ENCODE measurements at places on chromosomes 1 and 21.

DNA sequence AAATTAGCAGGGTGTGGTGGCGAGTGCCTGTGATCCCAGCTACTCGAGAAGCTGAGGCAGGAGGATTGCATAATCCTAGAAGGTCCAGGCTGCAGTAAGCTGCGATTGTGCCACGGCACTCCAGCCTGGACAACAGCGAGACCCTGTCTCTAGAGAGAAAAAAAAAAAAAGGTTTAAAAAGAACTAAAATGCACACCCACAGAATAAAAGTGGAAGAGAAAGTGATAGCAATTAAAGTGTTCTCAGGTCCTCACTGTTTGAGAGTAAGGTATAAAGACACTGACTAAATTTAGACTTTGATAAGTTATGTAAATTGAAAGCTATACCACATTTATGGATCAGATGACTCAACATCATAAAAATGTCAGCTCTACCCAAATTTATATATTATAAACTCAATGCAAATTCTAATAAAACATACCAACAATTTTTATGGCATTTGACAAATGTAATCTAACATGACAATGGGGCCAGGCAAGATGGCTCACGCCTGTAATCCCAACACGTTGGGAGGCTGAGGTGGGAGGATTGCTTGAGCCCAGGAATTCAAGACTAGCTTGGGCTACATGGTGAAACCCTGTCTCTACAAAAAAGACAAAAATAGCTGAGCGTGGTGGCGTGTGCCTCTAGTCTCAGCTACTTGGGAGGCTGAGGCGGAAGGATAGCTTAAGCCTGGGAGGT, 11.8 kb downstream of the ZBTB17 start:
- DNase-seq: no peak

DNA sequence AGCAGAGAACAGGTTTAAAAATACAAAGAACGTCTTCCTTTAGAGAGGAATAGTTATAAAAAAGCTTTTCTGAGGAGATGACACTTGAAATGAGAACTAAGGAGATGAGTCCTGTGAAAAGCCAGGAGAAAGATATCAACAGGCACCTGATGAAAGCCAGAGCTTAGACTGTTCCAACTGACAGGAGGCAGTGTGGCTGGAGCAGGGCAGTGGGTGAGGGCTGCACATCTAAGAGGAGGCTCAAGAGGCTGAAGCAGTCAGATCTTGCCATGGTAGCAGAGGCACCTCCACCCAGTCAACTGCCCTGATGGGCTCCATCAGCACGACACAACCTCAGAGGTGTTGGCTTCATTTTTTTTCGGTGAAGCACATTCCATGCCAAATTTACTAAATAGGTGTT, 445.3 kb downstream of the ADGRL2 start:
- no peak for DNase-seq

DNA sequence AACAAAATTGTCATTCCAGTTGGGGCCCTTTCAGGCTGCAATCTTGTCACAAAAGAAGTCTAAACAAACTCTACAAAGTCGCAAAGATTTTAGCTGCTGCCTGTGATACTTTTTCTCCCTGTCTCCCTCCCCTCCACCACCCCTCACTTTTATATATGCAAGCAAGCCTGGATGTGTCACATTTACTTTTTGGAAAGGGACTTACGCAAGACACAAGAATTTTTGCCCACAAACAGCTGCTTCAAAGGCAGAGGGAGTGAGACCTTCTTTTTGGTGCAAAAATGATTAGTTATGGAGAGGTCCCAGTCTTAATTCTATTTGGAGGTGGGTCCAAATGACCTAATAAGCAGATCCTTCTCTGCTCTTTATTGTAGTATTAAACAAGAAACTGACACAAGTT, 22.9 kb upstream of the RALGPS2 start:
- no peak for DNase-seq

GRCh38 chr1:15099441-15100120, 54.0 kb upstream of the TMEM51 start:
- no peak for DNase-seq

GRCh38 chr1:100512803-100513352, 25.1 kb upstream of the GPR88 start:
- DNase-seq: no peak

- no peak for DNase-seq
Measured at GRCh38 chr1:67991546-67991945, 58.9 kb downstream of the DIRAS3 start.

DNA sequence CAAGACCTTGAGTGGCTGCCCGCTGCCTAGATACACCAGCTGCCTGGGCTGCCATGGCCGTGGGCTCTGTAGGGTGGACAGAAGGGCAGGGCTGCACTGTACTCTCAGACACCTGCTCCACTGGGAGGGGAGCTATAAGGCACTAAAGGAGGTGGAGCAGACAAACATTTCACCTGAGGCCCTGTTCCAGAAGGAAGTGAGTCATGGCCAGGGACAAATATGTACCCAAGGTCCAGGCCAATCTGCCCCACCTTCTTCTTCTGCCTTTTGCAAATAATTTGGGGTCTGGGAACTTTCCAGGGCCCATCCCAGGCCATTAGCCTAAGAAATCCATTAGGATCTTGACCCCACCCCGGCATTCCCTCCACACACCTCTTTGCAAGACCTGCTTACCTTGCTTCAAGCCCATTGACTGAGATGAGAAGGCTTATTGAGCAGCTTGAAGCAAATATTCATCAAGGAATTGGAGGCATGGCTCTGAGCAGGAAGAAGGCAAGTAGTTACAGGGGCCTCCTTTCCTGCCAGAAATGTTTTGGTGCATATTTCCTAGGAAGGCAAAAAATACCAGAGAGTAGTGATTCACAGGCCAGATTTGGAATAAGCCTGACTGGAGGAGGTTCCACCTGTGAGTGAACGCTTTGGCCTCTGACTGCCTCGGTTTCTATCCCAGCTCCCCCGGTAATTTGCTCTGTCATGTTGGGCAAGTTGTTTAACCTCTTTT, at the start of gene CAPN8:
CAPN8 (minus strand) TSS at position 110 of the 721 bp plus-strand sequence; CDS start at position 55, 55 bp downstream.
- DNase-seq: no peak

DNA sequence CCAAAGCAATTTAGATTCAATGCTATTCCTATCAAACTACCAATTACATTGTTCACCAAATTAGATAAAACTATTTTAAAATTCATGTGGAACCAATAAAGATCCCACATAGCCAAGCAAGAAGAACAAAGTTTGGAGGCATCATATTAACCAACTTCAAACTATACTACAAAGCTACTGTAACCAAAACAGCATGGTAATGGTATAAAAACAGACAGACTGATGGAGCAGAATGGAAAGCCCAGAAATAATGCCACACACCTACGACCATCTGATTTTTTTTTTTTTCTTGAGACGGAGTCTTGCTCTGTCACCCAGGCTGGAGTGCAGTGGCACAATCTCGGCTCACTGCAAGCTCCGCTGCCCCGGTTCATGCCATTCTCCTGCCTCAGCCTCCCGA, 7.1 kb downstream of the ZNF124 start:
- no peak for DNase-seq

Measured in KBM-7 (cell line).